ENCODE measurements at places on chromosomes 1 and 21. TPM values are rescaled to one million over a fixed set of nuclear protein-coding genes. Genes with fewer than 3 reads are reported as not detected.

GRCh38 chr1:226989085-226989920, 49.2 kb downstream of the COQ8A start:
- no peaks in the 10 kb centered on the region for H3K27me3 ChIP-seq
- no peaks in the 10 kb centered on the region for H3K4me1 ChIP-seq
- H3K36me3 ChIP-seq = no peaks in the 10 kb centered on the region
- H3K27ac ChIP-seq = peak overlapping the region; percentile 14
- DNase-seq = no peak

GRCh38 chr1:222540598-222540995, 7.3 kb downstream of the HHIPL2 start:
- DNase-seq = no peak
- no peak overlapping the region for H3K27ac ChIP-seq
- H3K36me3 ChIP-seq = no peaks in the 10 kb centered on the region
- no peaks in the 10 kb centered on the region for H3K4me1 ChIP-seq
- H3K4me3 ChIP-seq = no peak overlapping the region
- H3K27me3 ChIP-seq = no peaks in the 10 kb centered on the region

DNA sequence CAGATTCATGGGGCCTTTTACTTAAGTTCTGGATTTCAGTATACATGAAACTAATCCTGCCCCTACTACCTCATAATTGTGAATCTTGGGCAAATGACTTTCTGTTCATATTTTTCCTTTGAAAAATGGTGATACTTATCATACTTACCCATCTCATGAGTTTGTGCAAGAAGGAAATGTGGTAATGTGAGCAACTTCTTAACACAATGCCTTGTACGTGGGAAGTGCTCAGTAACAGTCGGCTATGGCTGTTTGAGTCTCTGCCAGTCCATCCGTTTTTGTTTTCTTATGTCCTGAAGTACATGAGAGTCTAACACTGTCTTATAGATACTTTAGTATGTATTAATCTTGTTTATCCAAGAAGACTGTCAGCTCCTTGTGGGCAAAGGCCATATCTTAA, 86.5 kb downstream of the PATJ start:
- H3K27me3 ChIP-seq = no peaks in the 10 kb centered on the region
- DNase-seq = no peak
- H3K4me1 ChIP-seq = no peaks in the 10 kb centered on the region
- H3K27ac ChIP-seq = no peak overlapping the region

GRCh38 chr1:5341471-5341870, 650.8 kb downstream of the NPHP4 start:
- DNase-seq = no peak
- H3K27ac ChIP-seq = no peak overlapping the region
- H3K36me3 ChIP-seq = no peaks in the 10 kb centered on the region

DNA sequence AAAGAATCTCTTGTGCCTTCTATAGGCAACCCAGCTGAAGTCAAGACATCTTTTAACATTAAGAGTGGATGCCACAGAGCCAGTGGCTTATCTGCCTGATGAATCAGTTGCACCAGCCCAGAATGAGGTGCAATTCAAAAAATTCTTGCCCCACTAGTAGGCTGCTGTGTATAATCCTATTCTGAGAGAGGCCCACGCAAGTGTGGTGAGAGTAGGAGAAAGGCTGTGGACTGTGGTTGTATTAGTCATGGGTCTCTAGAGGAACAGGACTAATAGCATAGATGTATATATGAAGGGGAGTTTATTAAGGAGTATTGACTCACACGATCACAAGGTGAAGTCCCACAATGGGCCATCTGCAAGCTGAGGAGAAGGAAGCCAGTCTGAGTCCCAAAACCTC, 216.4 kb downstream of the LTN1 start:
- DNase-seq = no peak
- H3K4me3 ChIP-seq = no peak overlapping the region

GRCh38 chr1:2320760-2321667, 70.3 kb downstream of the MORN1 start:
- no peaks in the 10 kb centered on the region for H3K36me3 ChIP-seq
- no peaks in the 10 kb centered on the region for H3K27me3 ChIP-seq
- H3K27ac ChIP-seq = peak overlapping the region; percentile 94
- no peak for DNase-seq
- peak overlapping the region; percentile 22 for H3K4me3 ChIP-seq

GRCh38 chr1:114234408-114235124, 80.9 kb upstream of the SYT6 start:
- H3K27me3 ChIP-seq = no peaks in the 10 kb centered on the region
- no peak overlapping the region for H3K27ac ChIP-seq
- no peak for DNase-seq
- H3K4me1 ChIP-seq = no peaks in the 10 kb centered on the region

The GPR3 gene
- 0.66 TPM for total RNA-seq

Data from breast epithelium (tissue), 4 donors.